GM04503 (cell line): ENCODE measurements at places on chromosomes 12 and 14.

DNA sequence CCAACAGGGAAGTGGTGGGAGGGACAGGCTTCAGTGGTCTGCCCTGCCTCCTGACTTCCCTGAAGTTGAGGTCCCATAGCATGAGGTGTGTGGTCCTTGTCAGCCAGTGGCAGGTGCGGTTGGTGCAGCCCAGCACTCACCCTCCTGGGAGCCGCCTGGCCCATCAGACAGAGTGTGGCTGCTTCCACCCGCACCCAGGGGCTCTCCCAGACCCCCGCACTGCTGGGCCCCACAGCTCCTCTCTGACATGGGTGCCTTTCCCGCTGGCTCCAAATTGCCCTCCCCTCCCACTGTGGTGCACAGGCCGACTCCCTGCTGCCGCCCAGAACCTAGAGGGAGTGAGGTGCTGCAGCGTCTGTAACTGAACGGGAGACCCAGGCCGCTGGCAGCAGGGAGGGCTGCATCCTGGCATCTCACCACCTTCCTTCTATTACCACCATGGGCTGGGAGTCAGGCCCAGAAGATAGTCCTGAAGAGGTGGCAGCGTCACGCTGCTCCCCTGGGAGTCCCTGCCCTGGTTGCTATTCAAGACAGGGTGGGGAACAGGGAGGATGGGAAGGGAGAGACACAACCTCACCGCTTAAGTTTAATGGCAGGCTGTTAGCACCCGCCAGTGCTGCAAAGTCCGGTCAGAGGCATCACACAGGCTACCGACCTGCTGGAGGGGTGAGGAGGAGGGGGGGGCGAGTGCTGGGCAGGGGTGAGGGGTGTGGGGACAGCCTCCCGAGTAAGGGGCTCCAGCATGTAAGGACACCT, 180.6 kb upstream of the PRMT8 start:
- no peak for DNase-seq

DNA sequence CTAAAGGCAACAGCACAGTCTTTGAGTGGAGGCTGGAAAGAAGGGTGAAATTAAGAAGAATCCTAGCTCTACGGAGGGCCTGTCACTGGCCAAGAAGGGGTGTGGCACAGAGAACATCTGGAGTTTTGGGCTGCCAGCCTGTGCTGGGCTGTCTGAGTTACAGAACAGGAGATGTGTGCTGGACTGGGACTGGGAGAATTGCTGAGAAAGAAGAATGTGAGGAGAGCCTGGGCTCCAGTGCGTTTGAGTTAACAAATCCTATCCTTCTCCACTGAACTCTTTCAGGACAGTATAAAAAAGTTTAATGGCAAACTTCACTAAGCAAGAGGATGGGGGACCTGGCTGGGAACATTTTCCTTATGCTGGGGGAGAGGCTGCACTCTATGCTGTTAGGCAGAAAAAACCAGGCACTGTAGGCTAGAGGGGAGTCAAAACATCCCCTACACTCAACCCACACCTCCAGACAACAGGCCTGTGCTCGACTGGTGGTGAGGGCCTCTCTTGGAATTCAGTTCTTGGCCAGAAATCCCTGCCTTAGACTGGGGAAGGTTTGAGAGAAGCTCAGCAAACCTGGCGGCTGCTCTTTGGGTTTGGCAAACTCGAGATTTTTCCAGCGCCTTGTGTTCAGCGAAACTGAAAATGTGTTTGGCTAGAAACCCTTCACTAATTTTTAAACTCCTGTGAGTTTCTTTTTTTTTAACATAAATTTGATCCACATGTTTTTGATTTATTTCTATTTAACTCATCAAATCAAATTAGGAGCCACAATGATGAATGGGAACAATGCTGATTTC, 217.3 kb downstream of the MON2 start:
- peak; percentile 53 for DNase-seq

DNA sequence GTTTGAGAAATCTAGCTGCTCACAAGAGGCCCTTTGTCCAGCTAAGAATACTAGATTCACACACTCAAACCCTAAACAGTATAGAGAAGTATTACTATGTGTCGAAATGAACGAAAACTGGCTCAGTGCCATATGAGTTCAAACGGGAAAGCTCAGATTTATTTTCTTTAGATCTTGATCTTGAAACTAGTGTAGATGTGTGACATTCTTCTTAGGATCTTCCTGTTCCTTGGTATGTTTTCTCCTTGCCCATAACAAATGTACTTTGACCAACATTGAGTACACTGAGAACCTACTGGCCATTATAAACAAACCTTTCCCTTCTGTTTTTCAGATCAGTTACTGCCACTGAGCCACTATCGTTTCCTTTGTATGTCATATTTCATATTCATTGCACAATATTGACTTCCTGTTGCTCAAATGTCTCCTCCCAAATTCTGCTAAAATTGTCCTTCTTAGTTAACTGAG, 21.3 kb downstream of the MYBPC1 start:
- no peak for DNase-seq

DNA sequence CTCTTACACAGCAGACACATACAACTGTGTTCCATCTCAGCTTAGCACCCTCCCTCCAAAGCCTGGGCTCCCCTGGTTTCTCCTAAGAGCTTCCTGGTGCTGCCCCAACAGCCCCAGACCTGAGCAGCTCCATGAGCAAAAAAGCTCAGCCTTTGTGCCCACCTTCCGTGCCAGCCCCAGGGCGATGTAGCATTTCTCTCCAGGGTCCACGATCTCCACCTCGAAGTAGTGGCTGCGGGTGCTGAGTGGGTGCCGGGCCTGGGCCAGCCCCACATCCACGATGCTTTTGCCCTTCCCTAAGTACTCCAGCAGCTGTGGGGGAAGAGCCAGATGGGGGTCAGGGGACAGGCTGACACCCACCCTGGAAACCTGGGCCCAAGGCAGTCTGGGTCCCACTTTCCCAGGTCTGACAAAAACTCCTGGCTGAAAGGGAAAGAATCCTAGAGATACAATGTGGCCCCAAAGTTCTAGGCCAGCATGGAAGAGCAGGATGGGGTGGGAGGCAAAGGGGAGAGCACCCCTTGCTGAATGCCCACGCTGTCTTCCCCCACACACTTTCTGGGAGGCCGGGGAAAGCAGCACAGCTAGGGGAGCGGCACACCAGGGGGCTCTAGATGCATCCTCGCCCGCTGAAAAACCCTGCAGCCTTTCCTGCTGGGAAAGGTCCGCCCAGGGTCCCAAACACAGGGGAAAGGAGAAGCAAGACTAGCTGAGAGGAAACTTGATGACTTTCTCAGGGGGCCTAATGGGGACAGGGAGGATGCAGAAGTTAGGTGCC, 11.0 kb downstream of the SPRYD3 start:
- DNase-seq: no peak

DNA sequence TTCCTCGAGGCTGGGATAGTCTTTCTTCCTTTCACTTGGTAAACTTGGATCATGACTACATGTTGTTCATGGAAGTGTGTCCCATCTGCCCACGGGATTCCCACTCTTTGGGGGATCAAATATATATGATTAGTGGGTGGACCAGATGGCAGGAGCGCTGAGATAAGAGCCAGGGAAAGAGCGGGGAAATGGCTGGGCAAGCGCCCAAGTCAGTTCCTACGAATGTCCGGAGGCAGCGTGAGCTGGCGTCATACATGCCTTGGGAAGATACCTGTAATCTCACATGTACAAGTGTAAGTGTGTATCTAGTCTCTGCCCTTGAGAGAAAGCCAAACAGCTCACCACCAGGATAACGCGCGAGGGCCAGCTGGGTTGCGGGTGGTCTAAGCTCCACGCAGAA, 62.3 kb downstream of the FZD10 start:
- no peak for DNase-seq

- no peak for DNase-seq
These were observed 37.0 kb downstream of the CCDC91 start for GRCh38 chr12:28227251-28227650.
